ENCODE measurements at places on chromosomes 13 and 19.

- peak; percentile 29 for DNase-seq
These were observed 403.5 kb downstream of the FGF9 start for GRCh38 chr13:22074403-22074802.

DNA sequence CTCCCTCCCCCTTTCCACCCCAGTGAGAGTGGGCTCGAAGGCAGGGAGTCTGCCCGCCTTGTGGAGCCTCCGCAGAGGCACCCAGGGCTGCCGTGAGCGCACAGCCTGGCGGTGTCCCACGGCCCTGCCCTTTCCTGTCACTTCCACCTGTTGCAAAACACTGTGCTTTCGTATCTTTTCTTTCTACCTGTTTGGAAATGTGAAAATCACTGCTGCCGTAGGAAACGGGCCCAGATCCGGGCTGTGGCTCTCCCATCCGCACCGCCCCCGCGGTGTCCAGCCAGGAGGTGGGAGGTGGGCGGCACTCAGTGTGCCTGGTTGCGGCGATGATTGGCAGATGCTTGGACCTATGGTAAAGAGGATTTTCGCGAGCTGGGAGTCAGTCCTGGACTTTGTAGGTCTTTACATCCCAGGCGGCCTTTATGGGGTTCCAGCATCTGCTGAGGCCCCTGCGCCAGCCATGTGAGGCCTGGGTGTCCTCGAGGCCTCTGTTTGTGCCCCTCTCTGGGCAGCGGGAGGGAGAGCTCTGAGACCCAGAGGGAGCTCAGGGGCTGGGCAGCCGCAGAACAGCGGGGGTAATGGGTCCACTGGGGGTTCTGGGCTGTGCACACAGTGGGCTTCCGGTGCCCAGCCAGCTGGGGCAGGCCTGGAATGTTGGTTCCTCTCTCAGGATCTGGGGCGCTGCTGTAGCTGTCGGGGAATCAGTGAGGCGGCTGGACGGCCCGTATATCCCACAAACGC is 6.1 kb downstream of the STK11 start:
- DNase-seq: no peak

- DNase-seq: no peak
These were observed 4.6 kb upstream of the CDC16 start for GRCh38 chr13:114230117-114230516.

- DNase-seq: no peak
These were observed 1726.0 kb downstream of the EFNB2 start for GRCh38 chr13:104809483-104809882.

GRCh38 chr13:39682310-39682709 is 26.8 kb downstream of the COG6 start:
- no peak for DNase-seq

GRCh38 chr13:51397262-51397941 is 55.4 kb downstream of the INTS6 start:
- no peak for DNase-seq

- DNase-seq: no peak
These were observed 9.8 kb downstream of the TPT1 start for GRCh38 chr13:45331123-45331619.

DNA sequence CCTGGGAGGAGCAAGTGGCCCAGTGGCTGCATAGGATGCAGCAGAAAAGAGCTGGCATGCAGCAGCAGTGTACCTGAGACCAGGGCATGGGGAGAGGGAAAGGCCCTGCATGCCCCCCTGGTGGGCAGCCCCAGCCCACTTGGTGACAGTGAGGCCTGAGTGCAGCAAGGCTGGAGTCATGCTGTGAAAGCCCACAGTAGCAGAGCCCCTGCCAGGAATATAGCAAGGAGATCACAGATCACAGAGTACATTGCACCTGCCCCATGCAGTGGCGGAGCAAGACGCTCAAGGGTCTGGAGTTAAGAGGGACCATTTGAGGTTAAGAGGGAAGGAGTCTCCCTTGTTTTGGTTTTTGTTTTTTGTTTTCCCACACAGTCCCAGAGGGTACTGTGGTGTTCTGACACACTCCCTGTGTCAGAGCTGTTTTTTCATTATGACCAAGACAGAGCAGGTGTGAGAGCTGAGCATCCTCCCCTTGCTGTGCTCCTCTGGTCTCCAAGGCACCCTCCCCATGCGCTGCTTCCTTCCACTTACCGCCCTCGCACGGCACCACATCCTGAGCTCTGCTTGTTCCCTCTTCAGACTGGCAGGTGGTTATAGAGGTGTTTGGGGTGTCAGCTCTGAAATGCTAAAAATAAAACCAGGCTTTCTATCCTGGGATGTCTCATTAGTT is 85.0 kb upstream of the UBL3 start:
- DNase-seq: peak; percentile 86

DNA sequence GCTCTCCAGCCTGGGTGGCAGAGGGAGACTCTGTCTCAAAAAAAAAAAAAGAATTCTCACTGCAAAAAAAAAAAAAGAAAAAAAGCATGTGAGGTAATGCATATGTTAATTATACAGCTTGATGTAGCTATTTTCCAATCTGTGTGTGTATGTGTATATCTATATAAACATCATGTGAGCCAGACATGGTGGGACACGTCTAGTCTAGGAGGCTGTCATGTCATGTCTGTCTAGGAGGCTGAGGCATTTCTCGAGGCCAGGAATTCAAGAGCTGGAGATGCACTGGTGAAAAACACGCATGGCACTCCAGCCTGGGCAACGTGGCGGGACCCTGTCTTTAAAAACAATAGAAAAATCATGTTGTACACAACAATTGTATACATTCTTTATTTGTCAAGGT is 6.9 kb upstream of the SBK3 start:
- no peak for DNase-seq

DNA sequence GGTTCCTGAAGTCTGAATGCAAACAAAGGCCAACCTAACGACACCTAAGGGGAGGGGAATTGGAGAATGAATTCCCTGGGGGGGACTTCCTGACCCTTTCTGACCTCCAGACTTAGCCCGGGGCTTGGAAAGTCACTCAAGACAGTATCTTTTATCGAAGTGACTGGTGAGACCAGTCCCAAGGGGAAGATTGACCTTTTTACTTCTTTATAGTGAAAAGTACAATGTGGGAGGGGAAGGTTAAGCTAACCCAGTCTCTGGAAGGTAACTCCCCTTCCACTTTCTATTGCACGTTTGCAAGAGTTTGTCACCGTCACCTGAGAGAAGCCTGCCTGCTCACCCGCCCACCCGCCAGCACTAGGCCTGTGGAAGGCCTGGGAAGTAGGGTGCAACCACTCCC is 111.9 kb downstream of the EFNB2 start:
- DNase-seq: no peak

DNA sequence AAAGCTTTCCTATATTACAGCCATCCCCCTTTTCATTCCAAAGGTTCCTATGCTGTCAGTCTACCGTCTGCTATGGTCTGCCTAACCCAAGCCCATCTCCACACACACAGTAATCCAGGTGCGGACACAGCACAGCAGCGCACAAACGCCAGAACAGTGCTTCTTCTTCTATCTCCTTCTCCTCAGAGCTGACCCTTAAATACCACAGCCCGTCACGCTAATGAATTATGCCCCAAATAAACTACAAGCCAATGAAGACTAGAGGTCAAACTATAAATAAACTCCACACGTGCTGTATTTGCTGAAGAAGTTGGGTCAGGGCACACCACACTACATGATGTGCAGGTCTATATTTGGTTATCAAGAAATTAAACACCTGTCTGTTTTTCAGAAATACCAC is 71.8 kb downstream of the TBC1D4 start:
- DNase-seq: no peak

DNA sequence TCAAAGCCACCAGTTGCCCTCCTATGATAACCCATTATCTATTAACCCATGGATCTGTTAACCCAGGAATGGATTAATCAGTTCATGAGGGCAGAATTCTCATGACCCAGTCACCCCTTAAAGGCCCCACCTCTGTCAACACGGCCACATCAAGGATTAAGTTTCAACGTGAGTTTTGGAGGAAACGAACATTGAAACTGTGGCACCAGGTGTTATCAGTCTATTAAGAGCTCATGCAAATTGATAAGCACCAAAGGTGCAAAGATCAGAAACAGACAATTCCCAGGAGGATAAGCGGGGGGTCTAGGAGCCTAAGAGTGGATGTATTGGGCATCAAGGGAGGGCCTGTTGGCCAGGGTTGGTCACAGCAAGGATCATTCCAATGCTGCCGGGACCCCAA is 19.9 kb upstream of the ELAVL1 start:
- DNase-seq: no peak

GRCh38 chr19:1073063-1073955 is 6.3 kb downstream of the ARHGAP45 start:
- no peak for DNase-seq

DNA sequence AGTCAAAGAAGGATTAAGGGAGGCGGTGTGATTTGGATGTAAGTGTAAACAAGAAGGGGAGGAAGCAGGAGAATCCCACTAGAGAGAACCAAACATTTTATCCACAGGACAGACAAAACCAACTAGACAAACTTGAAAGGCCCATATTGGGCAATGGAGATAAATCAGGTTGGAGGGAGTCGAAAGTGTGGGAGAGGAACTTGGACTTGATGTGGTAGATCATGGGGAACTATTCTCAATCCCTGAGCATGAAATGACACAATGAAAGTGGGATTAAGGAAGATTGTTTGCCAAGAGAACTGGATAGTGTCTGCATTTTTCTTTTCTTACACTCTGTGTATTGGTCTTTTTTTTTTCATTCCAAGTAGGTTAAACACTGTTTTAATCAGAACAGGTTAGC is 17.9 kb downstream of the GPR183 start:
- no peak for DNase-seq

DNA sequence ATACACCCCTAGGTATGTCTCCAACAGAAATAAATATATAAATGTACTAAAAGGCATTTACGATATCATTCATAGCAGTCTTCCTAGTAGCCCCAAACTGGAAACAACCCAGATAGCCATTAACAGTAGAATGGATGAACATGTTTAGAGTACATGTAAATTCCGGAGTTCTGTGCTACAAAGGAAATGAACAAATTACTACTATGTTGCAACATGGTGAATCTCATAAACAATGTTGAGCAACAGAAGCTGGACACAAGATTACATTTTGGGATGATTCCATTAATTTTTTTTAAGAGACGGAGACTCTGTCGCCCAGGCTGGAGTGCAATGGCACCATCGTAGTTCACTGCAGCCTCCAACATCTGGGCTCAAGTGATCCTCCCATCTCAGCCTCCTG is 5.9 kb upstream of the SLC7A10 start:
- DNase-seq: no peak

DNA sequence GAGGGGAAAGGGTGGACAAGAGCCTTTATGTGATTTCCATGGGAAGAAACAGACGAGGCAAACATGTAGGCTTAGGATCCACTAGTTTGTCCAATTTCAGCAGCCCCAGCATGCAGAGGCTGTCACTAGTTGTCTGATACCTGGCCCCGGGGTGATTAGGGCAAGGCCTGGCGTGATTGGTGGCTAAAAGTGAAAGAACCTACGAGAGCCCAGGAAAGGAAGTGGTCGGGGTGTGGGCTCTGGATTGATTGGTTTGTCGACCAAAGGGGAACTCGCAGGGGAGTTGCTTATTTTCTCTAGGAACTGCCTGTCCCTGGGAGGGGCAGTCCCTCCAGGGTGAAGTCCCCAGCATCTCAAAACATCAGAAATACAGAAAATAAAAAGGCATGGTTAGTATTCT is 64.2 kb upstream of the UQCRFS1 start:
- peak; percentile 43 for DNase-seq

DNA sequence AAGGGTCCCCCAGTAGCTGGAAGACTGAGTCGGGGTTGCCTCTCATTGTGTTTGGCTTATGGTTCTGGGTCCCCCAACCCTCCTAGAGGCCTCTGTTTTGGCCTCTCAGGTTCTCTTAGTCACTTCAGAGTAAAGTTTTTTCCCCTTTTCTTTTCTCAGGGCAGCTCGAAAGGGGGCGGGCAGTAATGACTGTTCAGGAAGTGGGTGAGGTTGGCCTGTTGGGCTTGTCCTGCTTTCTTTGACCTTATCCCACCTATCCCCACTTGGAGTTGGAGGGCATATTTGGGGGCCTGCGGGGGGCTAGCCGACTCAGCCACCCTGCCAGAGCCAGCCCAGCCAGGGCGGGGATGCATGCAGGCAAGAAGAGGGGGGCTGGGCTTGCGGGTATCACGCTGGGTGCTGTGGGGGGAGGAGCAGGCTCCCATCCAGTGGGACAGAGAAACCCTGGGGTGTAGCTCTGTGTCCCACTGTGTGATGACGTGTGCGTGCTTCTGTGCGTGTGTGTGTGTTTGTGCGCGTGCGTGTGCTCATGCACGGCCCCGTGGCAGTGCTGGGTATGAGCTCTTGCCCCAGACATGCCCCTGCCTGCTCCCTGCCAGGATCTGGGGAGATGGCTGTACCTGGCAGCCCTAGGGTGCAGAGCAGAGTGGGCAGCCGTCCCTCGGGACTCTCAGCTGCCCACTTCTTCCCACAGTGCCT is 1.4 kb downstream of the CIC start:
- peak; percentile 80 for DNase-seq

- DNase-seq: no peak
These were observed 18.4 kb upstream of the ITM2B start for GRCh38 chr13:48214519-48215121.

GRCh38 chr19:34120846-34121639 is 51.3 kb upstream of the LSM14A start:
- DNase-seq: peak; percentile 59

GRCh38 chr19:54659300-54659699 is 3.5 kb upstream of the LILRB4 start:
- no peak for DNase-seq

- DNase-seq: no peak
These were observed 98.6 kb downstream of the IRS2 start for GRCh38 chr13:109687559-109688448.

DNA sequence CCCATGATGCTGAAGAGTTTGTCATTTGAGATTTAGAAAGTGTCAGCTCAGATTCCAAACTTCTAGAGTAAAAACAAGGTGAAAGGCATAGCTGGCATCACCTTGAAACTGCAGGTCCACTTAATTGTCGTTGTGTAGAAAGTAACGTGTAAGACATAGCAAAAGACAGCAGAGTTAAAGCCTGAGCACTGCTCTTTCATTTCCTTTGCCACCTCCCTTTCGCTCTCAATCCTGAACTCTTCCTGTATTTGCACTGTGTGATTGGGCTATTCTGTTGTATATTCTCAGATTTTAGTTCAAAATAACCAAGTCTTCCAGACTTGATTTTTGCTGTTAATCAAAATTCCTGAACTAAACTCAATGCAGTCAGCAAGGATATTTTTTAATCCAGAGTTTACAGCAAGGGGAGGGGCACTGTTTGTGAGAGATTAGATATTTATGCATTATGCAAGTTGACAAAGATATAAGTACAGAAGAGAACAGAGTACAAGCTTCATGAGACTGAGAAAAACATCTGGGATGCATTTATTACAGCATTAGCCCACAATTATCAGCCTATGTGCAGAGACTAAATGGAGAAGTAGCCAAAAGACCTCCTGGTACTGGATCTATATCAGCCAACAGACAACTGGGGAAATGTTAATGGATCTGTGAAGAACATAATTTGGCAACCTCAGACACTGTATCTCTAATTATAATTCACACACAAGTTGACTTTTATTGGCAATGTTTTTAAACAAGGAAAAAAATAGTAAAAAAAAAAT is 328.6 kb downstream of the SUCLA2 start:
- no peak for DNase-seq

GRCh38 chr19:4849019-4849418 is 17.5 kb upstream of the TICAM1 start:
- DNase-seq: no peak

All from stimulated activated CD4-positive, alpha-beta T cell treated with anti-CD3 and anti-CD28 coated beads, Interleukin-1b, Interleukin-23, amount 100 ng/mL, for 48 hours (primary cell).